ENCODE measurements at places on chromosomes 7 and 10.

DNA sequence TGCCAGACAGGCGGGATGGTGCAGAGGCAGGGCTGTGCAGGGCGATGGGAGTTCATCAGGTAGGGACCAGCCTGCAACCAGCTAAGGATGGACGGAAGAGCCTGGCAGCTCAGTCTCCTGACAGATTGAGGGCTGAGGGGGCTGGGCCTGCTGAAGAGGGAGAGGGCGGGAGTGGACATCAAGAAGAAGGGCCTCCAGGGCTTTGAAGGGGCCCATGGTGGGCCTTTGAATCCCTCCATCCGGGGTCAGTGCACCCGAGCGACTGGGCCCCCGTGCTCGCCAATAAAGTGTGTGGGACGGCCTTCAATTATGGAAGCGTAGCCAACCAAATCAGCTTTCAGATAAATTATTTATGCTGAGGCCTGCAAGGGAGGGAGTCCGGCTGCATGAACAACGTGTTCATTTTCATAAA lies 431.2 kb downstream of the RPS24 start:
- no peak for DNase-seq

DNA sequence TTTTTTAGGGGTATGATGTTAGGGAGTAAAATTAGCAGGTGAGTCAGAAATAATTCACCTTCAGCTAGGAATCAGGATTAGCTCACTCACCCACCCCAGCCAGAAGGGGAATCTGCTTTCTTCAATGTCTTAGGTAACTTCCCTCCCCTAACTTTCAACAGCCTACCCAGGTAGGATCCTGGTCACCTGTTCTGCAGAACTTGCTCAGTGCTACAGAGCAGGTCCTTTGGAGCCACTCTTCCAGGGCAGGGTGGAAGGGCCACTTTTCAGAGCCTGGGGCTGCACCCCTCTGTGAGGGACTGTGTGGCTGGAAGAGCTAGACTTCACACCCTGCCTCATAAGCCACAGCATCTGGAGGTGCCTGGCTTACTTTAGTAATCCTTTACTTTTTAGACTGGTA lies 58.1 kb downstream of the SHH start:
- DNase-seq = no peak

DNA sequence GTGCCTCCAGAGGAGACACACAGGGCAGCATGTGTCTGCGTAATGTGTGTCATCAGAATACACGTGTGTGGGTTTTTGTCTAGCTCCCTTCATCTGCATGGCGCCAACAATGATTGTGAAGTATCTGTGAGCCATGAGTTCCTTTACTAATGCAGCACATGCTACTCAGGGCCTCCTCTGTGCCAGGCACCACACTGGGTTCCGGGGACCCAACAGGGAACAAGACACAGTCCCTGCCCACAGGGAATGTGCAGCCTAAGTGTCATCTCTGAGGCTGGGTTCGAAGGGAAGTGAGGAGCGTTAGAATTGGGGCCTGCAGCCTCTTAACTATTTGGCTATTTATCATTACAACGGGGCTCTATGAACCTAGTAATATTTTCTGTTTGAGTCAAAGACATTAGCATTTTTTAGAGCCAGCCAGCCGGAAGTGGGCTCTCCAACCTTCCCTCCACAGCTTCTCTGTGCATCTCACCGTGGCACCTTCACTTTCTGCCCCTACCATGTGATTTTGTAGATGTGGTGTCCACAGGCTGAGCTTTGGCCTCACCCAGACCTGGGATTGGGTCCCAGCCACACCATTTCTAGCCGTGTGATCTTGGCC lies 43.9 kb upstream of the SRGN start:
- no peak for DNase-seq

DNA sequence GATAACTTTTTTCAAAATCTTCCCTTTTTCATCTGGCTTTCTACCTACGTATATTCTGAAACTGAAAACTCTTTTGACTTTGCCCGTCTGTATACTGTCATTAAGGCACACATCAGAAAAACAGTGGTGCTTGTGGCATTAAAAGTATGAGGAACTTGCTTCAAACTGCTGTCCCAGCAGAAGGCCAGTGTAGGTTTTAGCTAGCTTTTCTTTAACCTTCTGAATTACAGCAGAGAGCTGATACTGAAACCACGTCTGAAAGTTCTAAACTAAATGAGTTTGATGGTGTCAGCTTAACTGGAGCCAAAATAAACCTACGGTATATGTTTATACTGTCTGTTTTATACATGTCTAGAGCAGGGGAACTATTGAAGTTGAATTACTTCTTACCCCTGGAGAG lies 283.4 kb downstream of the TFEC start:
- DNase-seq = no peak

GRCh38 chr7:70016044-70016770 lies 417.9 kb downstream of the AUTS2 start:
- DNase-seq = no peak

- DNase-seq = no peak
These were observed 103.8 kb upstream of the CCNY start for GRCh38 chr10:35232527-35232926.

GRCh38 chr7:129553899-129554461 lies 51.6 kb downstream of the SMKR1 start:
- peak; percentile 47 for DNase-seq

DNA sequence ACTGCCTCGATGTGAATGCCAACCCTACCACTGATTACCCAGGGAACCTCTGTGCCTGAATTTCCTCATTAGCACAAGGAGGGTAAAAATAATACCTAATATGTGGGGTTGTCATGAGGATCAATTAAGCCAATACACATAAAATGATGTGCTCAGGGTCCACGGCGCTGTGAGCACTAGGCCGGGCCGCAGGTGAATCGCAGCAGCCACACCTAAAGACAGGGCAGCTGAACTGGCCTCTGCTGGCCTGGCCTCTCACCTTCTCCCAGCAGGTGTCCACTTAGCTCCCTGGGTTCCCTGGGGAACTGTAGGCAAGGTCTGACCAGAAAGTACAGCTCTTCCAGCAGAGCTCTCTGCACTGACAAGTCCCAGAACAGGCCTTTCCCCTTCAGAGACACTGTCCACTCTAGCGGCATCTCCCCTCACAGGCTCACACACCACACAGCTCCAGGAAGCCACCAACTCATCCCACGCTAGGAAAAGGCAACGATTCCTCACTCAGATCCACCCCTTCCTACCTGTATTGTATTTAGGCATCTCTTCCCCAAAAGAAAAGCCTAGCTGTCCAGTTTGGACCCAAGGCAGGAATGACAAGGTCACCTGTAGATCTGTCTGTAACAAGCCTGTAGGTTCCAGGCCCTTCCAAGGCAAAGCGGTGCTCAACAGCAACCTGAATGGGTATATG lies 273.1 kb downstream of the USP6NL start:
- no peak for DNase-seq

DNA sequence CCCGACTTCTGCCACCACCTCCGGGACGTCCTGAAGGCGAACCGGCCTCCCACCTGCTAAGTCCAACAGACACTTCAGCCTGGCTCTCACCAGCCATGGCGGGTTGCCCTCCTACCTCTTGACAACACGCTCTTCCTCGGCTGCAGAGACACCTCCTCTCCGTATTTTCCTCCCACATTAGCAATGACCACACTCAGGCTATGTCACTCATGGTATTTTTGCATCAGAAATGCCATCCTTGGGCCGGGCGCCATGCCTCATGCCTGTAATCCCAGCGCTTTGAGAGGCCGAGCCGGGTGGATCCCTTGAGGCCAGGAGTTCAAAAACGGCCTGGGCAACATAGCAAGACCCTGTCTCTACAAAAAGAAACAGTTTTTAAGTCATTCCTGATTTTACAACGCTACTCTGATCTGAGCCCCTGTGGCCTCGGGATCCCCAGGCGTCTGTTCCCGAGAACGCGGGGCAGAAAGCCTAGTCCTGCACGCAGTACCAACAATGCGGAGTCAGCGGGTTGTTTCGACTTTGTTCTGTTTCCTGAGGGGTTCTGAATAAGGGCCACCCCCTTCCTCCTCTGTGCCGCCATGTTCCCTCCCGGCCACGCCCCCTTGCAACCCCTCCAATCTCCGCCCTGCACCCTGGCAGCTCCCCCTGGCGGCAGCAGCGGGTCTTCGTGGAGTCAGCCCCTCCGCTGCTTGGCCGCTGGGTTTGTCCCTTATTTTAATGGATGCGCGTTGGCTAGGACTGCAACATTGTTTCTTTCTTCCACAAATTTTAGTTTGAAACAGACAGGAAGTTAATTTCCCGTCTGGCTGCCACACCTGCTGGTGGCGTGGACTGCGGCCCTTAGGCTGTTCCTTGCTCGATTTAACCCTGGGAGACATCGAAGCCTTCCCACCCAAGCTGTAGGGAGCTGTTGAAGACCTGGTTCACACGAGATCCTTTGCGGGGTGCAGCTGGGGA lies 9.7 kb upstream of the ZFAND2A start:
- peak; percentile 85 for DNase-seq

GRCh38 chr7:96236198-96237039 lies 85.5 kb downstream of the SLC25A13 start:
- no peak for DNase-seq

- peak; percentile 49 for DNase-seq
These were observed 3.4 kb downstream of the HIPK2 start for GRCh38 chr7:139774376-139774775.

DNA sequence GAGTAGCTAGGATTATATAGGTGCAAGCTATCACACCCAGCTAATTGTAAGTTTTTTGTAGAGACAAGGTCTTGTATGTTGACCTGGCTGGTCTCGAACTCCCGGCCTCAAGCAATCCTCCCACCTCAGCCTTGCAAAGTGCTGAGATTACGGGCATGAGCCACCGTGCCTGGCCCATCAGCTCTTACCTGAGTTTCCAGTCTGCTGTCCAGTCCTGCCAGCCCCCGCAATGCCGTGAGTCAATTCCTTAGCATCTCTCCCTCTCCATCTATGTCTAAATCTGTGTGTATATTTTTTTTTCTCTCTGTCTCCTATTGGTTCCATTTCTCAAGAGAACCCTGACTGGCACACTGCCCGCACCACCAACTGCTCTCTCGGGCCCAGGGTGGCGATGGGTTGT lies 127.6 kb downstream of the ACTR3B start:
- DNase-seq = no peak

DNA sequence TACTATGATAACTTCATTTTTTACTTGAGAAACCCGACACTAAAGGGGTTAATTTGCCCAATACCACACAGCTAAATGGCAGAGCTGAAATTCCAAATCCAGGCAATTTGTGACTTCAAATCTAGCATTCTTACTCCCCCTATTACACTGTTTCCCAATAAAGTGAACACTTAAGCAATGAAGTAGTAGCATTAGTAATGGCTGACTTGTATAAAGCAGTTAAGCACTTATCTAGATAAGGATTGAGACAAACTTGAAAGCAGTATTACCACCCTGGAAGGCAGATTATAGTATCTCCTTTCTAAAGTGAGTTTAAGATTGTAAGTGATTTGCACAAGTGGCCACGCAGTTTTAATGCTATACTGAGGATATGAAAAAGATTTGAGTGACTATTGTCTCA lies 39.3 kb downstream of the WASL start:
- DNase-seq = no peak

DNA sequence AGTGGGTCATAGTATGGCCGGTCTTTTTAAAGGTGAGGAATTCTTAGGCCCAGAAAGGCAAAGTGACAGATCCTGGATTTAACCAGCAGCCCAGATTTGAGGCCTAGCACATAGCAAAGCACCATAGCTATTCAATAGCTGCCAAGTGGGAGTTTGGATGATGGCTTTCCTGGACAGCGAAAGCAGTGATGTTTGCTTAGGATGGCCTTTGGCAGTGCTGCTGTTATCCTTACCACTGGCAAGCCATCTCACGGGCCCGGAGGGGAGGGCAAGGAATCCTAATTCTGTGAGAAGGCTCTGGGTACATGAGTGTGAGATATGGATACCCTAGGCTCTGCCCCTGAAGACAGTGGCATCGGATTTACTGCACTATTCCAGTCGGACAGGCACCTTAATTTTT lies 50.4 kb downstream of the TCF7L2 start:
- DNase-seq = no peak

DNA sequence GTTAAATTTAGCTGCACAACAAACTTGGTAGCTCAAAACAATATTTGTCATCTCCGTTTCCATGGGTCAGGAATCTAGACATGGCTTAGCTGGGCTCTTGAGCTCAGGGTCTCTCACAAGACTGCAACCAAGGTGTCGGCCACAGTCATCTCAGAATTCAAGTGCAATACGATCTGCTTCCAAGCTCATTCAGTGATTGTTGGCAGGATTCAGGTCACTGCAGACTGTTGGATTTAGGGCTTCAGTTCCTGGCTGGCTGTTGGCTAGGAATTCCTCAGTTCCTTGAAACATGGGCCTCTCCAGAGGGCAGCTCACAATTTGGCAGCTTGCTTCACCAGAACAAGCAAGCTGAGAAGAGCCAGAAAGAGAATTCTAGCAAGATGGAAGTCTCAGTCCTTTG lies 17.5 kb upstream of the CHST3 start:
- DNase-seq = no peak

DNA sequence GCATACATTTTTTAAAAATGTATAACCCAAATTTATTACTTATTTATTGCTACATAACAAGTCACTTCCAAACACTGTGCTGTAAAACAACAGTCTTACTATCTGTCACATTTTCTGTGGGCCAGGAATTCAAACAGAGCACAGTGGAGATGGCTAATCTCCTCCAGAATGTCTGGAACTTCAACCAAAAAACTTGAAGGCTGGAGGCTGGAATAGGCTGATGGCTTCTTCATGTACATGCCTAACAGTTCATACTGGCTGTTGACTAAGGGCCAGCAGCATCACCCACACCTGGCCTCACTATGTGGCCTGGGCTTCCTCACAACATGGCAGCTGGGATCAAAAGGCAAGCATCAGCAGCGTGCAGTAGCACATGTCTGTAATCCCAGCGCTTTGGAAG lies 92.4 kb upstream of the KMT2E start:
- DNase-seq = no peak
